ENCODE measurements at places on chromosomes 12 and 14. TPM values are rescaled to one million over a fixed set of nuclear protein-coding genes. Genes with fewer than 3 reads are reported as not detected.

- peaks cover 16% of the 10 kb centered on the region for H3K4me1 ChIP-seq
- H3K27ac ChIP-seq, result no peak overlapping the region
- no peak overlapping the region for H3K4me3 ChIP-seq
- no peak for DNase-seq
- H3K27me3 ChIP-seq, result no peaks in the 10 kb centered on the region
- peaks cover 7% of the 10 kb centered on the region for H3K36me3 ChIP-seq
Measured at GRCh38 chr12:55812088-55812487, 5.4 kb downstream of the SARNP start.

DNA sequence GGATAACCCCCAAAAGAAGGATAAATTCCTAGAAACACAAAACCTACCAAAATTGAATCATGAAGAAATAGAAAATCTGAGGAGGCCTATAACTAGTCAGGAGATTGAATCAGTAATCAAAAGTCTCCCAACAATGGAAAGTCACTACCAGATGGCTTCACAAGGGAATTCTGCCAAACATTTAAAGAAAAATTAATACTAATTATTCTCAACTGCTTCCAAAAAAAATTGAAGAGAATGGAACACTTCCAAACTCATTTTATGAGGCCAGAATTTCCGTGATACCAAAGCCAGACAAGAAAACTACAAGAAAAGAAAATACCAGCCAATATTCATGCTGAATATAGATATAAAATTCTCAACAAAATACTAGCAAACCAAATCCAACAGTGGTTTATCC lies 7.8 kb upstream of the ABCC9 start:
- no peak overlapping the region for H3K4me3 ChIP-seq
- no peak overlapping the region for H3K27ac ChIP-seq
- H3K4me1 ChIP-seq, result no peaks in the 10 kb centered on the region
- H3K27me3 ChIP-seq, result no peaks in the 10 kb centered on the region
- DNase-seq, result no peak

DNA sequence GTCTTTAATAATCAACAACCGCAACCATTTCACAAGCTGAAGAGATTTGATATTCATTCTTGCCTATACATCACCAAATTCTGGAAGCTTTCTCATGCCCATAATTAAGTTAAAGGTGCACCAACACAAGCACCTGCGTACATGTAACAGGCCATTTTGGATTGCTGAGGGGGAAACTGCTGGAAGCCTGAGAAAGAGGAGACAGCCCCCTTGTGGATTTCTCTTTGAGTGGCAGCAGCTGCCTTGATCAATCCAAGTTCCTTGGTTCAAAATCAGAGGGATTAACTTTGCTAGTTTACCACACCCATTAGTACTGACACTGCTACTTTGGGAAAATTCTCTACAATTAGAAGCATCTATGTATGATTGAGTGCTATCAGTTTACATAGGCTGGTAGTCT lies 321.1 kb downstream of the NOVA1 start:
- no peaks in the 10 kb centered on the region for H3K27me3 ChIP-seq
- no peak overlapping the region for H3K4me3 ChIP-seq
- no peak for DNase-seq
- H3K27ac ChIP-seq, result no peak overlapping the region
- no peaks in the 10 kb centered on the region for H3K4me1 ChIP-seq
- no peaks in the 10 kb centered on the region for H3K36me3 ChIP-seq

DNA sequence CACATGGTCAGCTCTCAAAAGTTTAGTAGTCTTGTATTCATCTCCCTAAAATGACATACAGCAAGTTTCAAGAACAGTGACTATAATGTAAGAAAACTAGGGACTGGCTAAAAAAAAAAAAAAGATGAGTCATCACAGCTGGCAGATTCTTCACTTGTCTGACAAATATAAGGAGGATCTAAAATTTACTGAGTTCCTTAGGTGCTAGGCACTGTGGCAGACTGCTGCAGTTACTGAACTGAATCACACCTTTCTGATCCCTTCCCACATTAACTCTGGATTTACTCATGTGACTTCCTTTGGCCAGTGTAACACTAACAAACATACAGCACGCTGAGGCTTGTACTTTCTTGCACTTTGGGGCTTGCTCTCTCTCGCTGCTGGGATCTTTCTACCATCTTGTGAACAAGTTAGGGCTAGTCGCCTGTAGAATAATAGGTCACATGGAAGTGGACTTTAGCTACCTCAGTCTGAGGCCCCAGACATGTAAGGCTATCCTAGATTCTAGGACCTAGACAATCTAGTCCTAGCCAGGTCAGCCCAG lies 32.1 kb downstream of the BAZ1A start:
- no peak overlapping the region for H3K4me3 ChIP-seq
- DNase-seq, result no peak
- no peaks in the 10 kb centered on the region for H3K4me1 ChIP-seq
- no peak overlapping the region for H3K27ac ChIP-seq
- H3K27me3 ChIP-seq, result no peaks in the 10 kb centered on the region
- H3K36me3 ChIP-seq, result no peaks in the 10 kb centered on the region

DNA sequence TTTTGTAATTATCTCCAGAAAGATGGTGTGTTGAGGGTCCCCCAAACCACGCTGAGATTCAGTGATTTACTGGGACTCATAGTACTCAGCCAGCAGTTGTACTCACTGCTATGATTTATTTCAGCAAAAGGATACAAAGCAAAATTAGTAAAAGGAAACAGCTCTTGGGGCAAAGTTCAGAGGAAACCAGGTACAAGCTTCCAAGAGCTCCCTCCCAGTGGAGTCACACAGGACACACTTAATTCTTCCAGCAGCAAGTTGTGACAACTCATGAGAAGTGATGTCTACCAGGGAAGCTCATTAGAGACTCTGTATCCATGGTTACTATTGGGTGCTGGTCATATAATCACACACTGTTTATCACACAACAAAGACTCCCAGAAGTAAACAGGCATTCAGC lies 38.7 kb downstream of the TTC8 start:
- H3K36me3 ChIP-seq, result no peaks in the 10 kb centered on the region
- H3K27me3 ChIP-seq, result no peaks in the 10 kb centered on the region
- H3K4me3 ChIP-seq, result no peak overlapping the region
- H3K4me1 ChIP-seq, result no peaks in the 10 kb centered on the region
- no peak overlapping the region for H3K27ac ChIP-seq

- DNase-seq, result no peak
- H3K4me1 ChIP-seq, result no peaks in the 10 kb centered on the region
- H3K27ac ChIP-seq, result no peak overlapping the region
- H3K36me3 ChIP-seq, result no peaks in the 10 kb centered on the region
Measured at GRCh38 chr12:115910057-115910456, 367.4 kb downstream of the MED13L start.

GRCh38 chr14:31894351-31894750 lies 182.8 kb upstream of the ARHGAP5 start:
- H3K4me3 ChIP-seq, result no peak overlapping the region
- no peak for DNase-seq
- H3K27me3 ChIP-seq, result no peaks in the 10 kb centered on the region

DNA sequence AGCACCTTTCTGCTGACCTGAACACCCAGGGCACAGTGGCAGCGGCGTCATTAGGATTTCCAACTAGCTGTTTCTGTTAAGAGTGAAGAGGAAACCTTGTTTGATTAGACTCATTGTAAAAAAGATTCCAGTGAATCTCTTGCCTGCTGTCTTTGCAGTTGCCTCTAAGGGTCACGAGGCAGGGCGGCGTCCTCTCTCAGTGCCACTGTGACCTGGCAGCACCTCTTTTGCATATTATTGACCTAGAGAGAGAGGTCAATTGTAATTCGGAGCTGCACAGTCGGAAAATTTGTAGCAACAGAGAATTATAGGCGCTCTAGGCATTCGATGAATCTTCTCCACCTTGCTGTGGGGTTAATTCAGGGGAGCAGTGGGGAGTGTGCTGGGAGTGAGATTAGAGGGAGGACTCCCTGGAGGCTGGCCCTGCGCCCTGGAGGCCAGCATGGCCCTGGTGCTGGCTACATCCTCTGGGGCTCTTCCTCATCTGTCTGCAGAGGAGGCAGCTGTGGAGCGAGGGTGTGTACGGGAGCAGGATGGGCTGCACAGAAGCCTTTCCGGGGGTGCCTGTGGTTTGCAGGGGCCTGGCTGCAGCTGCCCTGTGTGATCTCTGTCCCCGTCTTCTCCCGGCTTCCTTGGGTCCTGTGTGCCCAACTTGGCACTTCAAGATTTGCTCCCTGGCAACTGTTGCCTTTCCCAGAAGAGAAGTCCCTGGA lies 14.3 kb downstream of the PACS2 start:
- H3K4me3 ChIP-seq, result no peak overlapping the region
- no peak overlapping the region for H3K27ac ChIP-seq
- no peaks in the 10 kb centered on the region for H3K36me3 ChIP-seq
- no peaks in the 10 kb centered on the region for H3K4me1 ChIP-seq
- H3K27me3 ChIP-seq, result no peaks in the 10 kb centered on the region
- no peak for DNase-seq

- no peaks in the 10 kb centered on the region for H3K36me3 ChIP-seq
- no peak for DNase-seq
- no peak overlapping the region for H3K27ac ChIP-seq
- H3K4me1 ChIP-seq, result no peaks in the 10 kb centered on the region
- H3K27me3 ChIP-seq, result no peaks in the 10 kb centered on the region
Measured at GRCh38 chr12:5789469-5789968, 155.5 kb downstream of the ANO2 start.

DNA sequence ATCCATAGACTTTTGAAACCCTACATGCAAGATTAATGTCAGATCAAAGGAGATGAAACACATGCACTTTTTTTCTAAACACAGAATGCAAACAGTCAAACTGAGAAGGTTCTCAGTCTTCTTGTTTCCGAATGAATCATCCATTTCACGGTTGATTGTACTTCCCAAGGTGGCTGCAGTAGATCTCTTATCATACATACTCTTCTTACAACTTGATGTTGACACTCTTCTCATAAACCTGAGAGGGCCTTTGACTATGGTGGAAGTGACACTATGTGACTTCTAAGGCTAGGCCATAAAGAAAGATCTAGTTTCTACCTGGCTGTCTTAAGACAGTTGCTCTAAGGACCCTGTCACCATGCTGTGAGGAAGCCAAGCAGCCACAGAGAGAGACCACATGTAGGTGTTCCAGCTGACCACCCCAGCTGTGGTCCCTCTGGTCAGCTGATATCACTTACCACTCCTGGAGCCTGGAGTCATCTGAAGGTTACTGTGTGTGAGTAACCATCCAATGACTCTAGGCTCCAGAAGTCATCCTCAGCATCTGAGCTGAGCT lies 67.2 kb upstream of the HMGA2 start:
- H3K27ac ChIP-seq, result no peak overlapping the region
- no peaks in the 10 kb centered on the region for H3K4me1 ChIP-seq
- no peak for DNase-seq
- no peak overlapping the region for H3K4me3 ChIP-seq

- H3K4me3 ChIP-seq, result peak within 1 kb of the TSS; percentile 73
- H3K4me1 ChIP-seq, result peaks cover 30% of the 10 kb centered on the region
- peak; percentile 89 for DNase-seq
- no peaks in the 10 kb centered on the region for H3K36me3 ChIP-seq
Measured at GRCh38 chr12:118061011-118061872, at the start of gene WSB2. TSS of gene WSB2 (minus strand) at chr12:118061179. CDS start at chr12:118061048, 131 bp downstream.

DNA sequence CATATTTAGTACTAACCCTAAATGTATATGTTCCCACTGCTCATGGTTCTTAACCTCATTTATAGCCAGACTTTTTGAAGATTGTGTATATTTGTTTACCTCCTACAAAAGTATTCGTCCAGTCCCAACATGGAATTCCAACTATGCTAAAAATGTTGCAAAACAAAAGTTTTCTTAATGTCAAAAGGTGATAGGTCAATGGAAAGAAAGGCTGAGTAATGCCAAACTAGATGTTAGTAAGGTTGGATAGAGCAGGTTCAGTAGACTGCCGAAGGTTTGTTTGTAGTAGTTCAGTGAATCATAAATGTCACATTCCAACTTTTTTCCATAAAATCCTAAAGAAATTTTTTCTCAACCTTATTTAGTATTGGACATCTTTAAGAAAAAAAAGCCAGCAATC lies 874.5 kb downstream of the FLRT2 start:
- H3K4me3 ChIP-seq, result no peak overlapping the region
- no peaks in the 10 kb centered on the region for H3K36me3 ChIP-seq
- no peak overlapping the region for H3K27ac ChIP-seq
- no peak for DNase-seq

- H3K4me3 ChIP-seq, result peak overlapping the region; percentile 16
- peaks cover 31% of the 10 kb centered on the region for H3K4me1 ChIP-seq
- DNase-seq, result peak; percentile 65
- H3K36me3 ChIP-seq, result no peaks in the 10 kb centered on the region
- peak overlapping the region; percentile 73 for H3K27ac ChIP-seq
Measured at GRCh38 chr12:118061873-118062843, 1.2 kb upstream of the WSB2 start.

- H3K4me1 ChIP-seq, result no peaks in the 10 kb centered on the region
- no peak overlapping the region for H3K27ac ChIP-seq
- no peak for DNase-seq
- H3K4me3 ChIP-seq, result no peak overlapping the region
Measured at GRCh38 chr14:36807727-36808126, 146.1 kb downstream of the PAX9 start.

GRCh38 chr12:51813931-51814310 lies 34.6 kb downstream of the FIGNL2 start:
- no peak for DNase-seq
- no peaks in the 10 kb centered on the region for H3K36me3 ChIP-seq
- no peaks in the 10 kb centered on the region for H3K27me3 ChIP-seq
- peak overlapping the region; percentile 69 for H3K4me3 ChIP-seq

The ARL1 gene
- 65.0 TPM for total RNA-seq

The EPYC gene
- not detected for total RNA-seq

The KRT78 gene
- total RNA-seq, result 0.35 TPM

The STXBP6 gene
- 28.5 TPM for total RNA-seq

The SERPINA6 gene
- 13.8 TPM for total RNA-seq

The OR10AD1 gene
- not detected for total RNA-seq

The MGAT4C gene
- 0.06 TPM for total RNA-seq

The LRCOL1 gene
- not detected for total RNA-seq

The LMNTD1 gene
- total RNA-seq, result not detected

The PLEK2 gene
- total RNA-seq, result 6.8 TPM

The ETFBKMT gene
- total RNA-seq, result 3.0 TPM

The NFATC4 gene
- total RNA-seq, result 12.5 TPM

All from pancreas (tissue), 10 donors.